ENCODE measurements at places on chromosomes 7 and 10.

DNA sequence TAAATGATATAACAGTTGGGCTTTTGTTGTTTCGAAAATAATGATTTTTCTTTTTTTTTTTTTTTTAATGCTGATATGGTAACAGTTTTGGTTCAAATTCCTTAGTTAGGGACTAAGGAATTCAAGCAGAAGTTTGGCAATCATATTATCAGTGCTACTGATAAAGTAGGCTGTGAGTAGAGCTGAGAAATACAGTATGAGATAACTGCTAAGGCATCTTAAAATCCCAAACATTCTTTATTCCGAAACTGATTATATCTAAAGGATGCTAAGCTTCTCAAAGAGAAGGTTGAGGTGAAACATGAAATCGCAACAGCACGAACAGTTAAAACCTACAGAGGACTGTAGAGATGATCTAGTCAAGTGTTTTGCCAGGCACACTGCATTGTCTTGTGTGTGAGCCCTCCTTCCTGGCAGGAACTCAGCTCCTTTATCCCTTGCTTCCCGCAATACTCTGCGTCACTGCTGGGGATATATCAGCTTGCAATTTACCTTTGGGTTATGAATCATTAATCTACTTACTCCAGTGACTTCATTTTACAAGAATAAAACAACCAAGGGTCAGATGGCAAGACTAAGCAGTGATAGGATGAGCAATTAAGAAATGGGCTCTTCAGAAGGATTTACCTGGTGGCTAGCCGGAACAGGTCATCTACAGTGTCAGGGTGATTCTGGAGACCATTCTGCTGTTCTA, 36.7 kb downstream of the IRF5 start:
- no peak for DNase-seq

- DNase-seq, result no peak
Observed at GRCh38 chr10:79046741-79047583, 21.8 kb upstream of the ZMIZ1 start.

DNA sequence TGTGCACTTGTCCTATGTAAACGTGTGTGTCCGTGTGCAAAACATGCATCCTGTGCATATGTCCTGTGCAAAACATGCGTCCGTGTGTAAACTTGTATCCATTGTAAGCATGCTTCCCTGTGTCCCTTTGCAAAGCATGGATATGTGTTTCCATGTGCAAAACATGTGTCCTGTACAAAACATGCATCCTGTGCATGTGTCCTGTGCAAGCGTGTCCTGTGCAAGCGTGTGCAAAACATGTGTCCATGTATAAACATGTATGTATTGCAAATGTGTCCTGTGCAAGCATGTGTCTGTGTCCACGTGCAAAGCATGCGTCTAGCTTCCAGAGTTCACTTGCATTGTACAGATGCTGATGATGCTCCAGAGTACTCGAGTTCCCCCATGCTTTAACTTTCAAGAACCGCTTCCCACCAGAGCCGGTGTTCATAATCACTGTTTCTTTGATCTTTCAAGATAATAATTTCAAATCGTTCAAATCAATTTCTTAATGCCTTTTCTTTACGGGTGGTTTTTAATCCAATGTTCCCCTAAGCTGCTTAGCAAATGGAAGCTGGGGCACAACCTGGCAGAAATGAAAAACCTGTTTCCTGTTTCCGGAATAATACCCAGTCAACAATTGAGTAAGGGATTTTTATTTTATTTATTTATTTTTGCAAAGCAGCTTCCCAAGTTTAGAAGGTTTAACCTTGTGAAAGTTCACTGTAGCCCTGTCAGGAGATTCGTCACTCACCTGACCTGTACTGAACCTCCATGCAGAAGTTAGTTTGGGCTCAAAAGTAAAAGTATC, 641 bp upstream of the ASB13 start:
- peak; percentile 53 for DNase-seq

DNA sequence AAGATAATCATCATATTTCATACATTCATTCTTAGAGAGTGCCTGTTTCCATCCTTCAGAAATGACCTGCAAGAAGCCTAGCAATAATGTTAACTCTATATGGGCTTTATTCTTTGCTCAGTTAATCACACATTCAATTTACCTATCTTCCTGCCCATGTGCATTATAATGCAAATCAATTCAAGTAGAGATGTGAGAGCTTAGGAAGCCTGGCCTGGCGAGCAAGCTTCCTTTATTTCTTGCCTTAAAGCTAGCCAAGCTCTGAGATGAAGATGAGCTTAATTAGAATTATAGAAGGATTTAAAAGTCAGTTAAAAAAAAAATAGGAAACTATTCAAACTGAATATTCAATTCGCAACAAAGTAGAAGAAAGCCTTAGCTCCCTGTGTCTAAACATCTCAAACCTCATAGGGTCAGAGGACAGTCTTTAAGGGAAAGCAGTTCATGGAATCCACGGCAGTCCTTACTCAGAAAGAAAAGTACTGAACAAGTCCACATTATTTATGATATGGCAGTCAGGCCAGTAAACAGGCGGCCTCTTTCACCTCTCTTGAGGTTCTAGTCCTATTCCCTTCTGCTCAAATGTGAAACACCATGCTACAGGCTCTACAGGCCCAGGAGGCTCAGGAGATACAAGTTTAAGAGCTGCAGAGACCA, 214.1 kb downstream of the TFEC start:
- DNase-seq, result no peak

GRCh38 chr10:80599424-80599847, 61.7 kb downstream of the SH2D4B start:
- DNase-seq, result peak; percentile 44

DNA sequence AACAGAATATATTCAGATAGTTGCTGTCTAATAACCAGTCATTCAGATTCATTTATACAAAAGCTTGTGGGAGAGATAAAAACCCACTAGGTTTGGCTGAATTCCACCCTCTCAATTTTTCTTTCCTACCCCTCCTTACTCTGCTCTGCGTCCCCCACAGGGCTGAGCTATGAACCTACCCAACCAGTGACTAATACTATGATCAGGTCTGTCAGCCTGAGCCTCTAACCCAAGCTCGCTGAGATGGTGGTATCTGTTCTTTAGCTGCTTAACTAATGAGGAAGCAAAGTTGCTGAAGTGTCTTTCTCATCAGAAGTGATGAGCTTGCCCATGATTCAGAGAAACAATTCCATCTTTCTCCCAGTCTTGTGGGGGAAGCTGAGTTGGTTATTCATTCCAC, 248.7 kb upstream of the GPR26 start:
- DNase-seq, result no peak

DNA sequence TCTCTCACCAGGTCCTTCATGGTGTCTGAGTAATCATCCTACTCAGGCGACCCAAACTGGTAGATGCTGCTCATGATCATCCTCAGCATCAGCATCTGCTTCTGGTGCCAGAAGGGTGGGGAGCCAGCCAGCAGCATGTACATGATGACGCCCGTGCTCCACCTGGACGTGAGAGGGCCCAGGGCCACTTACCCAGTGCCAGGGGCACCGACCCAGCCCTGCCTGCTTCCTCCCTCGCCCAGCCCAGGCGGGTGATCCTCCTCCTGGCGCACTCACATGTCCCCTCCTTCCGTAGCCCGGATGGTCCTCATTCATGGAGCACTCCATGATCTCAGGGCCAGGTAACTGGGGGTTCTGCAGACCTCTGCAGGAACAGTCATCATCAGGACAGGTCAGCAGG, 764.8 kb upstream of the ZNF722 start:
- DNase-seq, result no peak

DNA sequence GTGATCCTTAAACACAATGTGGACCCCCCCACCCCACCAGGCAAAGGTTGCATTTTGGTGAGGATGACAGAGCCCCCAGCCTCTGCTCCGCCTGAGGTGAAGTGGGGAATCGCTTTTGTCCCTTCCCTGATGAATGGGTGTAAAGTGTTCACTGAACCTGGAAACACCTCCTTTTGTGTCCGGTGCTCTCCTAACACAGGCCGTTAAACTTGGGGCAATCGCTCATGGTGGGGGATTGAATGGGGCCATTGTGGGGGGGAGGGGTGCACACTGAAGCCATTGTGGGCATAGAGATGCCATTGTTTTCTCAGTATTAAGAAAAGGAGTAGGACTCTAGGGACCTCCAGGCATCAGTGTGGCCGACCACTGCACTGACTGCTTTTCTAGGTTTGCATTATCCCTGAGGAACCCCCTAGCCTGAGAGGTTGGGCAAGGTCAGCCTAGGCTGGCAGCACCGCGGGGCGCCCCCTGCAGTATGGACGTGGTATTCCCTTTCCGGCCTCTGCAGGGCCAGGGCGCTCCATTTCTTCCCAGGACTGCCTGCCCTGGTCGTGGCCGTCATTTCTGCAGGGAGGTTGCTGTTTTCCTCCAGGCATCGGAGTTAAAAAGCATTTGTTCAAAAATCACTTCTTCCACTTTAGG, 158.3 kb downstream of the TCF7L2 start:
- no peak for DNase-seq

DNA sequence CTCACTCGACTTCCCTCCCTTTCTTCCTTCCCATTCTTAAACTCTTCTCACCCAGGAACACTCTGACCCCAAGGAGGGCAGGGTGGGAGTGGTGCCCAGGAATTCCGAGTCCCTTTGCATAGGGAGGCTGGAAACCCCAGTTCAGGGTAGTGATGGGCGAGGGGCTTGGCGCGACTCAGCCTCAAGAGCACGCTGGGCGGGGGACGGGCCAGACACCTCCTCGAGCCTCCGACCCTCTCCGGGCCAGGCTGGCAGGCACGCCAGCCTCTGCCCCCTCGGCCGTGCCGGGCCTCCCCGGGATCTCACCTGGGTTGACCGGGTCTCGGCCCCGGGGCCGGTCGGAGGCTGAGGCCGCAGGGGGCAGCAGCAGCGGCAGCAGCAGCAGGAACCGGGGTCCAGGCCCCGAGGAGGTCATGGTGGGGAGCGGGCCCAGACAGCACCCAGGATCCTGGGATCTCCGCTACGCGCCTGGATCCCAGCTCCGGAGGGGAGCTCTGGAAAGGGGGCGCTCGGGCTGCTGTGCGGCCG, 457 bp downstream of the PLOD3 start:
- no peak for DNase-seq

DNA sequence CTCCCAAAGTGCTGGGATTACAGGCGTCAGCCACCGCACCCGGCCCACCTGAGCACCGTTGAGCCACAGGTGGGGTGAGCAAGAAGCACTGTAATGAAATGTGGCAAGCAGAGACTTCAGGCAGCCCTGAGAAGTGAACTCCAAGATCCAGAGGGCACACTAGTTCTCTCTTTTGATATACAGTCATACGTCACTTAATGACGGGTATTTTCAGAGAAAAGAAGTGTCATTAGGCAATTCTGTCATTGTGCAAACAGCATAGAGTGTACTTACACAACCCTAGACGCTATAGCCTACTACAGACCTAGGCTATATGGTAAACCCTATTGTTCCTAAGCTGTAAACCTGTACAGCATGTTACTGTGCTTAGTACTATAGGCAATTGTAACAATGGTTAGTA, 7.9 kb downstream of the PANK1 start:
- DNase-seq, result no peak

DNA sequence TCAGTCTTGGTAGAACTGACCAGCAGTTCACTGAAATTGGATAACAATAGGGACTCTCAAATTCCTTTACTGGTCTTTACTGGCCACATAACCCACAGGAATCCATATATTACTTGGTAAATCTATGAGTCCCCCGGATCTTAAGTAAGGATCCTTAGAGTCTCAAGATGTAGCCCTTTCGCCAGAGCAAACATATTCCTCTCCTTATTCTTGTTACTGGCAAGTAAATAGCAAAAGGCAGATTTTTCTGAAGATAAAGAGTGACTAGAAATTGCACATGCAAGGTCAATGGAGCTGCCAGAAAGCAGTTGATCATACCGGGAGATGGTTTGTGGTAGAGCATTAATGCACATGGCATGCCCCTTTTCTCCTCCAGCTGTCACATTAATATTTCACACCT, 283.0 kb downstream of the HDAC9 start:
- DNase-seq, result no peak

DNA sequence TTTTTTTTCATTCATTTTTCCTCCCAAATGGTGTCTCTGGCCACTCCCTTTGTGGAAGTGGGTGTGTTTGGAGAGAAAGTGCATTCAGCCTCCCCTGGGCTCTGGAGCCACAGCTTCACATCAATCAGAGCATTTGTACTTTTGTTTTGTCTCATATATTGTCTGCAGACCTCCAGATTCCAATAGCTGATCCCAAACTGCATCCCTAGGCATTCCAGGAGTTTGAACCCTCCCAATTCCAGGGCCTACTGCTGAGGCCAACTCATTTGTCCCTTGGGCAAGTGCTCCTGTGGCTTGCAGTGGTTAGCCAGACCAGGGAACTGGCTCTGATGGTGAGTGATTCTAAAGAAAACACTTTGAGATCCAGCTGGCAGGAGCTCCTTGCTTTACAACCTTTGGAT, 163.3 kb downstream of the IPMK start:
- no peak for DNase-seq

GRCh38 chr7:32293833-32294232, 196.3 kb downstream of the LSM5 start:
- no peak for DNase-seq
